ENCODE measurements at places on chromosomes 16 and 17.

DNA sequence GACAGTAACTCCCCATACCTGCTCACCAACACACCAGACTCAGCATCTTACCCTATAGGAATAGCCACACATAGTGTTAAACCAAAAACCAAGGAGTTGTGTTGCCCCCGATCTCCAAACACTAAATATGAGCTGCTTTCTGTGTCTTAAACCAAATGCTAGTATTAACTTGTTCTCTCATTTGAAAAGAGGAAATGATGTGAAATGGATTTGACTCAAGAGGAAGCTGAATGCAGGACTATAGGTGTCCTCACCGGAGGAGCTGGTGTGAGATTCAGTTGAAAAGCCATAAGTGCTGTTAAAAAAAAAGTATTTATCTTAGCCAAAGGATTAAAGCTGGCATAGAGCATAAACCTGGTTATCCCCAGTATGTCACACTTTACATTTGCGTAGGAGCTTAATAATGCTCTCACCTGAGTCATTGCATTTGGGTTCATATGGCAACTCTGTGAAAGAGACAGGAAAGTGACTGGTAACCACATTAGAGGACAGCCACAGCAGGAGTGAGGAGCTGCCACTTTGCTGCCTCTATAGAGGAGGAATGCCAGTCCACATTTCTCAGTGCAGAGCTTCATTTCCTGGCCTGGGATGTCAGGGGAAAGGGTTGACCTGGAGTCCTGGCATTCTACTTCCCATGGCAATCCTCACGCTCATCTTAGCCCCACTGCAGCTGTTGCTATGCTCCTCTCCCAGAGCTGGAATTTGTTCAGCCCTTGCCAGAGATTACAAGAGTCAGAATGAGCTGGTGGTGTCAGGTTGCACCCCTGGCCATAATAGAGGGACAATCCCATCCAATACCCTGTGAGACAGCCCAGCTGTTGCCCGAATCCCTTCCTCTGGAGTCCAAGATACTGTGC, 143.3 kb upstream of the ANKFN1 start:
- no peak for DNase-seq

DNA sequence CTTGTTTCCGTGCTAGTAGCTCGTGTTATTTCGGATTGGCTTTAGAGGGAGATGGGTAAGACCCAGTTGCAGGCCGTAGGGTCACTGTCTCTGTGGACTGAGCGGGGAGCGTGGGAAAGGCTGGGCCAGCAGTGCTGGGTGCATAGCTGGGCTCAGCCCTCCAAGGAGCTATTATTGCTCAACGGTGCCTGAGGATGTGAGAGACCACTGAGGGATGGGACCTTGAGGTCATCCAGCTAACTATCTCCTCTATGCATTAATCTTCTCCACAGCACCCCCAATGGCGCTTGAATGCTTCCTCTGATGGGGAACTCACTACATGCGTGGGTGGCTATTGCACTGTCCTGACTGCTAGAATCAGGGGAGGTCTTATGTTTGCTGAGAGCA, 126.1 kb upstream of the FOXF1 start:
- DNase-seq = peak; percentile 68

DNA sequence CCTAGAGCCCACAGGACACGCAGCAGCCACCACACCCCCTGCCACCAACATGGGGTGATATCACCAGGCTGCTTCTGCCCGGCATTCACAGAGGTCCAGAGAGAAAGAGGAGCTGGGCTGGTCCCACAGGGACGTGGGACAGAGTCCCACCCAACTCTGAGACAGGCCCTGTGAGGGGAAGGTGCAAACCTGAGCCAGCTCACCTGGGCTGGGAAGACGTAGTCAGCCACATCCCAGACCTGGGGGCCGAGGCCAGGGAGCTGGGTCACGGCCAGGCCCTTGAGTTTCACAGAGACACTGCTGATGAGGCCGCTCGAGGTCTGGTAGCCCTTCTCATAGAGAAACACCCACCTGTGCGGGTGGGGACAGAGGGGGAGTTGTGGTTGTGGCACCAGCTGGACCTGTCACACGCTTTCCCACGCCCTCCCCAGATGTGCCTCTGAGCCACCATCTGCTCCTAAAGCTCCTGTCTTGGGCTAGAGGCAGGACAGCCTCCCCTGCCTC, 11.2 kb downstream of the P2RX1 start:
- no peak for DNase-seq

- no peak for DNase-seq
These were observed 65.9 kb downstream of the VPS35L start for GRCh38 chr16:19621445-19621844.

- no peak for DNase-seq
These were observed 18.9 kb upstream of the ENPP7 start for GRCh38 chr17:79711715-79712305.

- peak; percentile 68 for DNase-seq
These were observed 33.0 kb downstream of the PITPNM3 start for GRCh38 chr17:6523330-6523729.

GRCh38 chr16:89736554-89736953, 15.2 kb downstream of the ZNF276 start:
- no peak for DNase-seq

DNA sequence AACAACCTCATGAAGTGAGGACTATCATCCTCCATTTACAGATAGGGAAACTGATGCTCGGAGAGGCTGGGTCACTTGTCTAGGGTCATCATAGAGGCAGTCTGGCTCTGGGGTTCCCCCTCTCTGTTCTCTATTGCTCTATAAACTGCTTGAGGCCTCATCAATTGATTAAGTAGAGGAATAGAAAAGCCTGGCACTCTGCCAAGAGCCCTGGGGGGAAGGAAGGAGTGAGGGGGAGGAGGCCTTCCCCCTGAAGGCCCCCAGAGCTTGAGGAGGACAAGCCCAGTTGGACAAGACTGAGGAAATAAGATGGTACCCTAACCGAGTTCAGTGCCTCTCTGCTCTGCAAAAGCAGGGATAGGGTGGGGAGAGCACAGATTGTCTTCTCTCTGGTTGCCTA, 21.0 kb downstream of the SDK2 start:
- no peak for DNase-seq

- no peak for DNase-seq
These were observed 30.4 kb downstream of the NLRC5 start for GRCh38 chr16:57019746-57020145.

- no peak for DNase-seq
These were observed 2.7 kb upstream of the SNX20 start for GRCh38 chr16:50683689-50684374.

GRCh38 chr17:78935419-78936323, 10.5 kb upstream of the TIMP2 start:
- peak; percentile 99 for DNase-seq

- peak; percentile 48 for DNase-seq
These were observed 24.3 kb upstream of the TMEM220 start for GRCh38 chr17:10754109-10754508.

- no peak for DNase-seq
These were observed 381.8 kb upstream of the MAF start for GRCh38 chr16:79982361-79982760.

DNA sequence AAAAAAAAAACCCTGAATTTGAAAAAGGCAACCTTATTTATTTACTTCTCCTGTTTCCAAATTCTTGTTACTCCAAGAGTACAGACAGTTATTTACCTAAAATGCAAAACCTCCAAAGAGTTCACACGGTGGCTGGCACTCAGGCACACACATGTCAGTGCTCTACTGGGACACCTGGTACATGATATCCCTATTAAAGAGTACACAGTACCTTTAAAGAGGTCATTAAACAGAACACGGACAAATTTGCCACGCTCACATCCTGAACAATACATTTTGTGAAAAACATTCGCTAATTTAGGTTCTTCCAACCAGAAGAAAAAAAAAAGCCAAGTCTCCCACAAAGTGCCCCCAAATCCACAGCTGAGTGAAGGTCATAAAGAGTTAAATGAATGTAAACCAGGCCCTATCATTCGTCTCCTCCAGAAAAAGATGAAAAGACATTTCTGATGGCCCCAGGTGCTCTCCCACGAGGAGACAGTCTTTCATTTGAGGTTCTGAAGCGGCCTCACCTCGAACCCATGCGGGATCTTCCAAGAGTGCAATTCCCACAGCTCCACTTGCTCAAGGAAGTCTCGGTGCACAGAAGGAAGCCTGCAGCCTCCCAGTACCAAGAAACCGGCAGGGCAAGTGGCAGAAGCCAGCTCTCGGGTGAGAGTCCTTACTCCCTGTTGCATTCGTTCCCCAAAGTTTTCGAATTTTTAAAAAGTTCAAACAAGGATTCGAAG, 993 bp downstream of the ERN1 start:
- DNase-seq = peak; percentile 50

GRCh38 chr16:15785386-15786059, 71.3 kb downstream of the MYH11 start:
- DNase-seq = no peak

- no peak for DNase-seq
These were observed 66.8 kb upstream of the GAS7 start for GRCh38 chr17:10265100-10265810.

- DNase-seq = no peak
These were observed 19.9 kb upstream of the ITPRIPL2 start for GRCh38 chr16:19093631-19094541.

DNA sequence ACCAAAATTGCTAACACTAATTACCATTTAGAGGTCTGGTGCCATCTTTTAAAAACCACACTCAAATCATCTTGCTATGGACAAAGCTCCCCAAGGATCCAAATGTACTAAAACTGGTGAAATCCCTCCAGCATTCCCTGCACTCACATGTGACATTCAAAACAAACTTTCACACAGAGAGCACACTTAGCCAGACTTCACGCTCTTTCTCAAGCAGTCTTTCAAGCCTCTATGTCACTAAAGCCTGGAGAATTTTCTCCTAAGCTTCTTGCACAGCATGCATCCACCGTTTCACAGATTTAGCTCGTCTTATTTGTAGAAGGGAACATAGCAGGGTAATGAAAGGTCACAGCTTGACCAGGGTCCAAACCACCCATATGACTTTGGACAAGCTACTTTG, 19.3 kb downstream of the CMTM3 start:
- DNase-seq = peak; percentile 76

DNA sequence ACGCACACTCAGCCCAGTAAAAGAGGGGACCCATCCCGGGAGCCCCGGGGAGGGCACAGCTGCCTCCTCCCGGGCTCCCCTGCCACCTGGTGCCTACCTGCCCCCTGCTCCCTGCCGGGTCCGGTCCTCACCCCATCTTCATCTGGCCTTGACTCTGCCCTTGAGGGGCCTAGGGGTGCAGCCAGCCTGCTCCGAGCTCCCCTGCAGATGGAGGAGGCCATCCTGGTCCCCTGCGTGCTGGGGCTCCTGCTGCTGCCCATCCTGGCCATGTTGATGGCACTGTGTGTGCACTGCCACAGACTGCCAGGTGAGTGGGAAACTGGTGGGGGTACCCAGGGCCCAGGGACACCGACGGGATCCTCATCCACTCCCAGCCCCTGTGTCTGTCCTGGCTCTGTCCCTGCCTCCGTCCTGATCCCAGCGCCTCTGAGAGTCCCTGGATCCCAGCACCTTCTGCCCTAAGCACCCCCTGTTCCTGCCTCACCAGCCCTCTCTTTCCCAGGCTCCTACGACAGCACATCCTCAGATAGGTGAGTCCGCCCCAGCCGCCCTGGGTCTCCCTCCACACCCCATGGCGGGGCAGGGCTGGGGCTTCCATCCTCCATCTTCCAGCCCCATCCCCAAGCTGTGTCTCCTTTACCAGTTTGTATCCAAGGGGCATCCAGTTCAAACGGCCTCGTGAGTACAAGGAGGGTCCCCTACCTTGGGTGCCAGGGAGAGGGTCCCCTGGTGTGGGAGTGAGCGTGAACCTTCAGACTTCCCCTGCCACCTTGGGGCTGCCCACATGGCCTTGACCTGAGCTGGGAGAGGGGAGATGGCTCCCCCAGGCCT, 574 bp downstream of the LAT start:
- DNase-seq = no peak

- DNase-seq = peak; percentile 42
These were observed 31.2 kb downstream of the MNT start for GRCh38 chr17:2369551-2370210.

DNA sequence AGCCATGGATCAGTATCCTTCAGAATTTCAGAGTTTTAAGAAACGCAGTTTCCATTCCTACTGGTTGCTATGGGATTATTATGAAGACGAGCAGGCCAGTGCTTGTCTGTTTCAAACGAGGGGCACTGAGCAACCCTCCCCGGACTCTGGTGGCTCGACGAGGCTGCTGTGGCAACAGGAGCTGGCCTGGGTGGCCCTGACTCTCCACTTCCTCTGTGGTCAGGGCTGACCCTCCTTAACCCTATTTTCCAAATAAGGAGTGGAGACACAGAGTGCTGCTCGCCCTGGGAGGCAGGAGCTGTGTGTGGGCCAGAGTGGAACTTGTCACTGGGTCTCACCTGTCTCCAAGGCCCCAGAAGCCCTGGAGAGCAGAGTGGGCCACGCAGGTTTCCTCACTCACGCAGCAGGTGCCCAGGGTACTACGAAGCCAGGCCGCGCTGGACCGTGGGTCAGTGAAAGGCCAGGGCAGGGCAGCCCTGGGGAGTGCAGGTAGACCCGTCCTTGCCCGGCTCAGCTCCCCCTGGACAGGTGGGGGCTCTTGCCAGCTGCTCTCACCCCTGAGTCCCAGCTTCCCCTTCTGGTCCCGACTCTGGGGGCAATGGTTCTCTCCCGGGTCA, 3.3 kb downstream of the GALNS start:
- DNase-seq = peak; percentile 21

DNA sequence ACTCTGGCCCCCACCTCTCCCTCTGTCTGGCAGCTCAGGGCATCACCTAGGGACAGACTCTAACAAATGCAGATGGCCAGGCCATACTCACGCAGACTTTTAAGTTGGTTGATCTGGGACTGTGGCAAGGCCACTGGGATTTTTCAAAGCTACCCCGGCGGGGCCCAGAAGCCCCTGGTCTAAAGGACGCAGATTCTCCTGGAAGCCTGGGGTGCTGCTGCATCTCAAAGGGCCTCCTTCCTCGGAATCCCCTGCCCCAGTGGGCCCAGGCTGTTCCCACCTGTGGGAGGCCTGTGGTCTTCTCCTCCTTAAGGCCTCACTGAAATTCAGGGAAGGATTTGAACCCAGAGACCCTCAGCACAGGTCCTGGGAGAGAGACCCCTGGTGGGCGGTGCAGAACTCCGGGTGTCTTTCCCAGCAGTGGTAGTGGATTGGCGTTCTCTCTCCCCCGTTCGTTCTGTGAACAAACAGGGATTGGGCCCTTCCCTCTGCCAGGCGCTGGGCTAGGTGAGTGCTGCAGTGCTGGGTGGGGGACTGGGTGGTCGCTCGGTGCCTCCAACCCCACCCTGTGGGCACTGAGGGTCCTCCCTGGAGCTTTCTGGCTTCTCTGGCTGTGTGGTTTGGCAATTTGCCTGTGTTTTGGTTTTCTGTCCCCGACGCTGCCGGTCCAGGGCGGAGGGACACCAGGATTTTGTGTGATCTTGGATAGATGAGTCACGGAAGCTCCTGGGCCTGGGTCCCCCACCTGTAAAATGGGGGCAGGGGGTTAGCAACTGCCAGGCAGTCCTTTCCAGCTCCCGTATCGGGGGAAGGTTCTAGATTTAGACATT, 160.5 kb upstream of the GSE1 start:
- no peak for DNase-seq

All from choroid plexus epithelial cell (primary cell).